Lung microvascular endothelial cell (primary cell): ENCODE measurements at places on chromosomes 1 and 21.

GRCh38 chr1:222641269-222641948 is 23.5 kb downstream of the MIA3 start:
- no peak for DNase-seq

DNA sequence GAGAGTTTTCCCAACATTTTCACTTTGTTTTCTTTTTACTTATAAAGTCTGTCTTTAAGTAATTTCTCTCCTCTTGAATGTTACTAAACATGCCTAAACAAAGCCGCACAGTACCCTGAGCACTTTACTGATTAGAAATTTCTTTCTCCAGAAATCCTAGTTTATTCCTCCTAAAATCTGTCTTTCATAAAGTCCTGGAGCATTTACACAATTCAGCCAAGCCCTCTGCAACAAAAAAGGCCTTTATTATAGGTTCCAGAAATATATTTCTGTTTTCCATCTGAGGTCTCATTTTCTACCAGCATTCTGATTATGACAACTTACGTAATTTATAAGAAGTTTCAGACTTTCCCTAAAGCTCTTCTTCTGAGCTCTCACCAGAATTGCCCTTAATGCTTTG is 549.5 kb upstream of the OLFM3 start:
- no peak for DNase-seq

- no peak for DNase-seq
Observed at GRCh38 chr21:33211732-33212131, 18.0 kb upstream of the IFNAR2 start.

GRCh38 chr21:32605469-32605868 is 6.7 kb downstream of the CFAP298 start:
- DNase-seq = no peak
